ENCODE measurements at places on chromosomes 4 and X.

DNA sequence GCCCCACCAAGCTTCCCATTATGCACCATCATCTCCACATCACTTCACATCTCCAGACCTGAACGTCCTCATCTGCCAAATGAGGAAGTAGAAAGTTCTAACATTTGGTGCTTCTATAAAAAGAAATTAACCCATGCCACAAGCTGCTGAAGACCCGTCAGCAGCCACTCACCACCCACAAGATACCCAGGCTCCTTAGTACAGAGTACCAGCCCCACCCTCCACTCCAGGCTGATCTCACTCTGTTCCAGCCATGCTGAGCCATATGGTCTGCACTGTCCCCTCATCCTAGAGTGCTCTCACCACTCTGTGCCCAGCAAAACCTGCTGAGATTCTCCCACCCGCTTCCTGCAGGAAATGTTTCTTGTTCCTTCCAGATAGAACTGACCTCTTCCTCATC is 240.8 kb upstream of the PPARGC1A start:
- H3K27ac ChIP-seq = no peak overlapping the region
- no peak overlapping the region for H3K4me3 ChIP-seq
- no peaks in the 10 kb centered on the region for H3K36me3 ChIP-seq
- H3K4me1 ChIP-seq = no peaks in the 10 kb centered on the region
- H3K27me3 ChIP-seq = no peaks in the 10 kb centered on the region

GRCh38 chr4:99817309-99817890 is 773 bp downstream of the DAPP1 start:
- no peak overlapping the region for H3K27ac ChIP-seq
- H3K36me3 ChIP-seq = no peaks in the 10 kb centered on the region

DNA sequence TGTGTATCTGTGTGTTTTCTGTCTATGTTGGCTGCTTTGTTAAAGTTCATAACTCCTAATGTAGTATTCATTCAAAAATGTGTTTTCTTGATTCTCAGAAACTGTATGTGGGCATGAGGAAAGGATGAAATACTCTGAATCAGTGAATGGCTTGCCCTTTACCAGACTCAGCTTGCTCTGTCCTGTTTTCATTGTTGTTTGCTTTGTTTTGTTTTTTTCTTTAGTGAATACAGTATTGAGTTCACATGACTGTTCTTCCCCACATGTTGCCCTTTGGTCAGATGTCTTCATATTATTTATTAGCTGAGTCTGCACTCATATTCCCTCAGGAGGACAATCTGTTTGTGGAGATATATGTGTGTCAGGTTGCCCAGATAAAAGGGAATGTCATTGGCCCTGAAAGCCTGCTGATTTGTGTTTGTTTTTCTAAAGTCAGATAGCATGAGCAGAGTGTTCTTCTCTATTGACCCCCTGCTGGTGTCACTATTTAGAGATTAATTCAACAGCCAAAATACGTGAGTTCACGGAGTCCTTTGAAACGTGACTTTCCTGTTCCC is 1184.4 kb downstream of the RPA4 start:
- H3K27ac ChIP-seq = no peak overlapping the region
- H3K27me3 ChIP-seq = no peaks in the 10 kb centered on the region
- H3K36me3 ChIP-seq = no peaks in the 10 kb centered on the region
- H3K4me3 ChIP-seq = no peak overlapping the region
- H3K4me1 ChIP-seq = no peaks in the 10 kb centered on the region

- no peak overlapping the region for H3K27ac ChIP-seq
- H3K4me3 ChIP-seq = no peak overlapping the region
- DNase-seq = no peak
- H3K36me3 ChIP-seq = no peaks in the 10 kb centered on the region
Observed at GRCh38 chrX:9221781-9222180, 187.9 kb upstream of the FAM9B start.

DNA sequence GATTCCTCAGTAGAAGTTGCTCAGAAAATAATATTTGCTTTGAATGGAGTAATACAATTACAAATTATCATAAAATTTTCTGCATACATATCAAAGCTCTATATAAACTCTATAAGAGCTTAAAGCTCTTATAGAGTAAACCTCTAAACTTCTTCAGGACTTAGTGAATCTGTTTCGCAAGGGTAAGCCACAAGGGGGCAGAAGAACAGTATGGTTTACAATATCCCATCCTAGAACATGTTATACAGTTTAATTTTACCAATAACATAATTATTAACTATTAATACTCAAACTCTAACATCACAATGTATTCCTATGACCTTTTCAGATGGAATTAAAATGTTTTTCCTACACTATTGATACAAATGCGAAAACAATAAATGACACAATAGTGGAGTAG is 33.8 kb upstream of the SPANXN1 start:
- H3K36me3 ChIP-seq = no peaks in the 10 kb centered on the region
- H3K27me3 ChIP-seq = no peaks in the 10 kb centered on the region
- H3K4me1 ChIP-seq = no peaks in the 10 kb centered on the region
- no peak overlapping the region for H3K27ac ChIP-seq
- no peak overlapping the region for H3K4me3 ChIP-seq
- peak; percentile 18 for DNase-seq

- no peaks in the 10 kb centered on the region for H3K27me3 ChIP-seq
- no peaks in the 10 kb centered on the region for H3K36me3 ChIP-seq
- no peaks in the 10 kb centered on the region for H3K4me1 ChIP-seq
- no peak overlapping the region for H3K27ac ChIP-seq
Observed at GRCh38 chr4:57494821-57495220, 384.6 kb upstream of the IGFBP7 start.

DNA sequence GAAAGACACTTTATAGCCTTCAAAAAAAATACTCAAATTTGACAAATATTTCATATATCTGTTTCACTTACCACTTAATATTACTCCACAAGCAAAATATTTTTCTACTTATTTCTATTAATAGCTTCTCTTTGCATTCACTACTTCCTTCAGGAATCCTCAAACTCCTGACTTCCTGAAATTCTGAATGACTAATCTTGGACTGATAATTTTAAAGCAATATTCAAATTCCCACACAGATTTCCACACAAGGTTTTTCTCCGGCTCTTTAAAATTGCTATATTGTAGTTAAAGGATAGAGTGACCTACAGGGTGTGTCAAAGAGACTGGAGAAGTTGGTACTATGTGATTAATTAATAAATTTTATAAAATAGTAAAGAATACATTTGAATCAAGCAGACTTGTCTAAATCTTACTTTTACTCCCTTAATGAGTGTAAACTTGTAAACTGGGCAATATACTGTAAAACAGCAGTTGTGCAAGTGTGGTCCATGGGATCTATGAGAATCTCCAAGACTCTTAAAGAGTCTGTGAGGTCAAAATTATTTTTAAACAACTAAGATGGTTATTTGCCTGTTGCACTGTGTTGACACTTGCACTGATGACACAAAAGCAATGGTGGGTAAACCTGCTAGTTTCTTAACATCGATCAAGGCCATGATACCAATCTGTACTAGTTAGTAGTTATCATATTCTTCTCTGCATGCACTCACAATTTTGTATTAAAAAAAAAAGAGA is 44.5 kb downstream of the ANKRD17 start:
- H3K27ac ChIP-seq = no peak overlapping the region
- peaks cover 4% of the 10 kb centered on the region for H3K4me1 ChIP-seq
- no peaks in the 10 kb centered on the region for H3K36me3 ChIP-seq
- no peaks in the 10 kb centered on the region for H3K27me3 ChIP-seq

DNA sequence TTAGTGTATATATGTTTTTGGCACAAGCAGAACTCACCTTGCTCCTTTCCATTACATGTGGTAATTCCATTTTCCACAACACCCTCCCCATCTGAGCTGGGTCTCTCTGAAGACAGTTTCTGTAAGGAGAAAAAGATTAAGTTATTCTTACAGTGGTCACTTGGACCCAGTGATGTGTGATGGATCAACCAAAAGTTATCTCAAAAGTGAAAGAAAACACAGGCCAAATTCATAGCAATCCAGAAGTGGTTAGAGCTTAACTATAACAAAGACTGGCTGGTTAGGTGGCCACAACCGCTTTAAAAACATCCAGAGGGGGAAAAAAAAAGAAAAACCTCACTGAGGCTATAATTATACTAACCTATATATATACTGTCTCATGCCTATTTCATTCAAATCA is 123.7 kb downstream of the AFAP1 start:
- no peaks in the 10 kb centered on the region for H3K27me3 ChIP-seq
- H3K4me1 ChIP-seq = no peaks in the 10 kb centered on the region
- no peak overlapping the region for H3K4me3 ChIP-seq
- no peak overlapping the region for H3K27ac ChIP-seq
- DNase-seq = no peak

GRCh38 chr4:141425124-141425523 is 204.4 kb downstream of the ZNF330 start:
- no peaks in the 10 kb centered on the region for H3K27me3 ChIP-seq
- H3K36me3 ChIP-seq = no peaks in the 10 kb centered on the region
- DNase-seq = peak; percentile 1
- no peaks in the 10 kb centered on the region for H3K4me1 ChIP-seq
- H3K4me3 ChIP-seq = no peak overlapping the region

DNA sequence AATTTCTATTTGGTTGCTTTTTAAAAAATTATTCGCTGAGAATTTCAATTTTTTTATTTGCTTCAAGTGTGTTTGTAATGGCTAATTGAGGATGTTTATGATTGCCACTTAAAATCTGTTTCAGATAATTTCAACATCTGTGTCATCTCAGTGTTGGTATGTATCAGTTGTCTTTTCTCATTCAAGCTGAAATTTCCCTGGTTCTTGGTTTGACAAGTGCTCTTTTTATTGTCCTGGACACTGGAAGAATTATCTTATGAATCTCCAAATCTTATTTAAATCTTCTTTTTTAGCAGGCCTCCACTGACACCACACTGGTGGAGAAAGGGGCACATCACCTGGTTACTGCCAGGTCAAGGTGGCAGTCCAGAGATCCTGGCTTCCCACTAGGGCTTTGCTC is 21.5 kb downstream of the CHST7 start:
- no peak for DNase-seq
- no peaks in the 10 kb centered on the region for H3K27me3 ChIP-seq
- H3K36me3 ChIP-seq = no peaks in the 10 kb centered on the region
- no peak overlapping the region for H3K27ac ChIP-seq

GRCh38 chr4:9931146-9931545 is 90.2 kb downstream of the SLC2A9 start:
- DNase-seq = no peak
- H3K4me3 ChIP-seq = no peak overlapping the region
- no peaks in the 10 kb centered on the region for H3K27me3 ChIP-seq
- H3K4me1 ChIP-seq = no peaks in the 10 kb centered on the region
- no peaks in the 10 kb centered on the region for H3K36me3 ChIP-seq
- no peak overlapping the region for H3K27ac ChIP-seq

GRCh38 chr4:183821076-183821853 is 83.8 kb upstream of the STOX2 start:
- H3K27ac ChIP-seq = no peak overlapping the region
- no peaks in the 10 kb centered on the region for H3K36me3 ChIP-seq
- no peak overlapping the region for H3K4me3 ChIP-seq
- DNase-seq = no peak
- no peaks in the 10 kb centered on the region for H3K4me1 ChIP-seq
- H3K27me3 ChIP-seq = no peaks in the 10 kb centered on the region

- H3K27ac ChIP-seq = no peak overlapping the region
- peaks cover 1% of the 10 kb centered on the region for H3K4me1 ChIP-seq
- H3K4me3 ChIP-seq = no peak overlapping the region
- H3K27me3 ChIP-seq = no peaks in the 10 kb centered on the region
- DNase-seq = no peak
- peaks cover 9% of the 10 kb centered on the region for H3K36me3 ChIP-seq
Observed at GRCh38 chrX:47216393-47216925, 2.0 kb upstream of the CDK16 start.

GRCh38 chrX:140765043-140765784 is 55.7 kb downstream of the LINC00632 start:
- H3K4me1 ChIP-seq = no peaks in the 10 kb centered on the region
- H3K4me3 ChIP-seq = peak overlapping the region; percentile 77
- H3K27me3 ChIP-seq = no peaks in the 10 kb centered on the region
- H3K27ac ChIP-seq = peak overlapping the region; percentile 62
- peak; percentile 62 for DNase-seq

- H3K36me3 ChIP-seq = no peaks in the 10 kb centered on the region
- no peak overlapping the region for H3K27ac ChIP-seq
- H3K27me3 ChIP-seq = no peaks in the 10 kb centered on the region
- no peak overlapping the region for H3K4me3 ChIP-seq
- H3K4me1 ChIP-seq = no peaks in the 10 kb centered on the region
Observed at GRCh38 chrX:115936008-115936407, 234.5 kb upstream of the AGTR2 start.

GRCh38 chr4:168664242-168664891 is 167.5 kb downstream of the PALLD start:
- no peaks in the 10 kb centered on the region for H3K36me3 ChIP-seq
- H3K4me3 ChIP-seq = no peak overlapping the region
- H3K27me3 ChIP-seq = no peaks in the 10 kb centered on the region
- H3K27ac ChIP-seq = no peak overlapping the region
- DNase-seq = no peak

DNA sequence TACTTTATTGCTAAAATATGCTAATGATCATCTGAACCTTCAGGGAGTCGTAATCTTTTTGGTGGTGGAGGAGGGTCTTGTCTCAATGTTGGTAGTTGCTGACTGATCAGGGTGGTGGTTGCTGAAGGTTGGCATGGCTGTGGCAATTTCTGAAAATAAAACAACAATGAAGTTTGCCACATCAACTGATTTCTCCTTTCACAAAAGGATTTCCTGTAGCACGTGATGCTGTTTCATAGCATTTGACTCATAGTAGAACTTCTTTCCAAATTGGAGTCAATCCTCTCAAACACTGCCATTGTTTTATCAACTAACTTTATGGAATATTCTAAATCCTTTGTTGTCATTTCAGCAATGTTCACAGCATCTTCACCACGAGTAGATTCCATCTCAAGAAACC is 19.3 kb downstream of the DDIT4L start:
- no peak overlapping the region for H3K27ac ChIP-seq
- no peaks in the 10 kb centered on the region for H3K36me3 ChIP-seq
- DNase-seq = no peak
- no peaks in the 10 kb centered on the region for H3K4me1 ChIP-seq

GRCh38 chr4:158819942-158820786 is 51.3 kb downstream of the FNIP2 start:
- DNase-seq = no peak
- H3K27ac ChIP-seq = no peak overlapping the region
- peaks cover 6% of the 10 kb centered on the region for H3K4me1 ChIP-seq
- no peak overlapping the region for H3K4me3 ChIP-seq
- H3K27me3 ChIP-seq = no peaks in the 10 kb centered on the region
- no peaks in the 10 kb centered on the region for H3K36me3 ChIP-seq

GRCh38 chr4:101102114-101102742 is 245.1 kb downstream of the PPP3CA start:
- no peaks in the 10 kb centered on the region for H3K36me3 ChIP-seq
- H3K27ac ChIP-seq = no peak overlapping the region
- no peaks in the 10 kb centered on the region for H3K27me3 ChIP-seq
- H3K4me3 ChIP-seq = no peak overlapping the region

- no peaks in the 10 kb centered on the region for H3K36me3 ChIP-seq
- DNase-seq = no peak
- H3K4me3 ChIP-seq = no peak overlapping the region
- no peak overlapping the region for H3K27ac ChIP-seq
- H3K27me3 ChIP-seq = no peaks in the 10 kb centered on the region
- H3K4me1 ChIP-seq = no peaks in the 10 kb centered on the region
Observed at GRCh38 chrX:96682516-96682915, 2.1 kb upstream of the DIAPH2 start.
